ENCODE measurements at places on chromosomes 12 and 14. TPM values are rescaled to one million over a fixed set of nuclear protein-coding genes. Genes with fewer than 3 reads are reported as not detected.

SLC10A1 gene
- total RNA-seq, result not detected

SSTR1 gene
- not detected for total RNA-seq

ZC3H10 gene
- 1.9 TPM for total RNA-seq

SLCO1A2 gene
- total RNA-seq, result not detected

GALNT6 gene
- 3.6 TPM for total RNA-seq

IKZF4 gene
- total RNA-seq, result 3.0 TPM

SBNO1 gene
- total RNA-seq, result 17.0 TPM

ANP32D gene
- total RNA-seq, result not detected

FGF23 gene
- total RNA-seq, result not detected

ZFP36L1 gene
- total RNA-seq, result 187 TPM

LUM gene
- total RNA-seq, result 0.21 TPM

KCNC2 gene
- total RNA-seq, result not detected

INF2 gene
- total RNA-seq, result 142 TPM

PRH2 gene
- total RNA-seq, result not detected

CELA1 gene
- total RNA-seq, result not detected

AICDA gene
- total RNA-seq, result 0.31 TPM

KRT6C gene
- total RNA-seq, result not detected

SERPINA12 gene
- total RNA-seq, result not detected

SPX gene
- total RNA-seq, result 2.3 TPM

SERPINA9 gene
- total RNA-seq, result not detected

Data from A549 treated with ZK216348 at 1 μM for 4 hours (cell line).